ENCODE measurements at places on chromosomes 7 and 10.
A peak's percentile ranks its signal among the peaks of the same experiment; 100 is the strongest.

DNA sequence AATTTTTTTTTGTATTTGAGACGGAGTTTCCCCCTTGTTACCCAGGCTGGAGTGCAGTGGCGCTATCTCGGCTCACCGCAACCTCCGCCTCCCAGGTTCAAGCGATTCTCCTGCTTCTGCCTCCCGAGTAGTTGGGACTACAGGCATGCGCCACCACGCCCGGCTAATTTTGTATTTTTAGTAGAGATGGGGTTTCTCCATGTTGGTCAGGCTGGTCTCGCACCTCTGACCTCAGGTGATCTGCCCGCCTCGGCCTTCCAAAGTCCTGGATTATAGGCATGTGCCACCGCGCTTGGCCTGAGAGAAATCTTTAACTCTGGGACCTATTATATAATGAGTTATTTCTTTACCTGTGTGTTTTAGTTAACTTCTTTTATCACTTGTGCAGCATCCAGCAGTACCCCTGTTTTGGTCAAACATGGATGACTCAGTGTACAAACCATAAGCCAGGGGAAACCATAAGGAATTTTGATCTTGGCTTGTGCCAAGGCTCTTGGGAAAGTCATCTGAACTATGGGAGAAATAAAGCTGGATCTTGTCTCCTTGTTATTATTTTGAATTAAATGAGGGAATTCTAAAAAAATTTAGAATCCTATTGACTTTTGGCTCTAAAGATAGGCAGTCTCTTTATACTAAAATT, 23.6 kb upstream of the ZRANB1 start:
- peak; percentile 55 for DNase-seq

DNA sequence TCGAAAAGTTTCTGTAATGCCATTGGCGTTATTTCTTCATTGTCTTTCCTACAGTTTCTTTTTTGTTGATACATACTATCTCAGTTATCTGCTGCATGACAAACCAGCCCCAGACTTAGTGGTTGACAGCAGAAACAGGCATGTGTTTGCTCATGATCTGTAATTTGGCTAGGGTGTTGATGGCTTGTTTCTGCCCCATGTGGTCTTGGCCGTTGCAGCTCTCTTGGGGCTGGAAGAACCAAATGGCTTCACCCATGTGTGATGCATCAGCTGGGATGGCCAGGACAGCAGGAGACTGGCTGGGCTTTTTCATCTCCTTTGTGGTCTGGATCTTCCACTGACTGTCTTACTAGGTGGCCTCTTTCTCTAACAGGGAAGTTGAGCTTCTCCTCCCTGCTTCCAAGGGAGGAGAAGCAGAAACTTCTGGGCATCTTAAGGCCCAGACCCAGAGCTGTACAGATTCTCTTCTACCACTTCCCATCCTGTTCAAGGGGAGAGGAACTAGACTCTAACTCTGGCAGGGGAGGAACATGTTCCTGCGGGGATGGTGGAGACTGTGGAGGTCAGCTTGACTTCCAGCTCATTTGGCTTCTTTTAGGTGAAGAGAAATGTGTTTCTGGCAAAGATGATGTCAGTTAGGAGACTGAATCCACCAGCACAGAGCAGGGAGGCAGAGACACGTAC, 89.3 kb downstream of the FANK1 start:
- DNase-seq: no peak

DNA sequence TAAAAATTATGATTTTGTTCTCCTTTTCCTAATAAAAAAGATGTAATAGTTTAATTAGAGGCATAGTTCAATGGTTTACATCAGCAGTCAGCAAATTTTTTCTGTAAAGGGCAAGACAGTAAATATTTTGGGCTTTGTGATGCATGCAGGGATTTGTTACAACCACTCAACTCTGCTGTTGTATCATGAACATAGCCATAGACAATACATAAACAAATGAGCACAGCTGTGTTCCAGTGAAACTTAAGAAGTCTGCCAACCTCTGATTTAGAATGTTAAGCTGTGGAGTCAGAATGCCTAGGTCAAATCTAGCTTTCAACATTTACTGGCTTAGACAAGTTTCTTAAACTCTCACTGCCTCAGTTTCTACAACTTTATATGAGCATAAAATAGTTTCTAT, 31.6 kb downstream of the ASZ1 start:
- no peak for DNase-seq

DNA sequence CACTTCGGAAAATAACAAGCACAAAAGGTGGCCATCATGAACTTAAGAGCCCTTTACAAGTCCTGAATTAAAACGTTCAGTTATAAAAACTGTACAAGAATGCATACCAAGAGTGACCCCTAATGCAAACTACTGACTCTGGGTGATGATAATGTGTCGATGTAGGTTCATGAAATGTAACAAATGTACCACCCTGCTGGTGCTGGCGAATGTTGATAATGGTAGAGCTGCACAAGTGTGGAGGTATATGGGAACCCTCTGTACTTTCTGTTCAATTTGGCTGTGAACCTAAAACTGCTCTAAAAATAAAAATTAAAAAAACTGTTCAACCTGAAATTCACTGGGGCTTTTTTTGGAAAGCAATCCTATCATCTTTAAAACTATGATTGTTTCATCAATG, 3.3 kb downstream of the FAM133B start:
- DNase-seq: no peak

DNA sequence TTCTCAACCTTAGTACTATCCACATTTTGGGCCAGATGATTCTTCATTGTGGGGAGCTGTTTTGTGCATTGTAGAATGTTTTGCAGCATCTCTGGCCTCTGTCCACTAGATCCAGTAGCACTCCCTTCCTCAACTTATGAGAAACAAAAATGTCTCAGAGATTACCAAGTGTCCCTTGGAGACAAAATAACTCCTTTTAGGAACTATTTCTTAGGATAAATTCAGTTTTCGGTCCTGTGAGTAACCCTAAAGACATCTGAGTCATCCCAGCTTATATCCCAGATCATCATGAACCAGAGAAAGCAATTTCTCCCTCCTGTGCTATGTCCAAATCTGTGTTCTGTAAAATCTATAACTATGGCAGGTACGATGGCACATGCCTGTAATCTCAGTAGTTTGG, 266.6 kb upstream of the PHYHIPL start:
- DNase-seq: peak; percentile 26

GRCh38 chr10:91536733-91537132, 96.1 kb downstream of the PPP1R3C start:
- DNase-seq: no peak

DNA sequence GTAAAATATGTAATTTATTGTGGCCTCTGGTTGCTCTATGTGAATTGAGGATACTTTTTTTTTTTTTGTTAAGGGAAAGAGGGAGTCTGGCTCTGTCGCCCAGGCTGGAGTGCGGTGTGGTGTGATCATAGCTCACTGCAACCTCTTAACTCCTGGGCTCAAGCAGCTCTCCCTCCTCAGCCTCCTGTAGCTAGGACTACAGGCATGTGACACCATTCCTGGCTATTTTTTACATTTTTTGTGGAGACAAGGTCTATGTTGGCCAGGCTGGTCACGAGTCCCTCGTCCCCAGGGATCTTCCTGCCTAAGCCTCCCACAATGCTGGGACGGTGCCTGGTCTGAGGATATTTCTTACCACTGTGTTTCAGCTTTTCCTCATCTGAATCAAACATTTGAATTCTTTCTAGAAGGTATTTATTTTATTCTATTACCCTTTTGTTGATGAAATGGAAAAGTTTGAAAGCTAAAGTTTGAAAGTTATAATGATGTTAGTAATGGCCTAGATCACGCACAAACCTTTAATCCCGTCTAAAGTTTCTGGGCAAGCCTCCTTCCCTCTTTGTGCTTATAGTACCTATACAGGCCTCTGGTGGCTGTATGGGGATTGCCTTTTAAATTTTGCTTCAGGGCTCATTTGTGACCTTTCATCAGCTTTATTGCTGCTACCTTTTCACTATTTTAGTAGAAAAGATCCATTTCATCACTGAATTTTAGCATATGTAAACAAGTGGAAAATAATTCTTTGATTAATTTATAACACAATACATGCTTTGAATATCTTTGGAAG, 2.0 kb downstream of the IFRD1 start:
- peak; percentile 68 for DNase-seq

DNA sequence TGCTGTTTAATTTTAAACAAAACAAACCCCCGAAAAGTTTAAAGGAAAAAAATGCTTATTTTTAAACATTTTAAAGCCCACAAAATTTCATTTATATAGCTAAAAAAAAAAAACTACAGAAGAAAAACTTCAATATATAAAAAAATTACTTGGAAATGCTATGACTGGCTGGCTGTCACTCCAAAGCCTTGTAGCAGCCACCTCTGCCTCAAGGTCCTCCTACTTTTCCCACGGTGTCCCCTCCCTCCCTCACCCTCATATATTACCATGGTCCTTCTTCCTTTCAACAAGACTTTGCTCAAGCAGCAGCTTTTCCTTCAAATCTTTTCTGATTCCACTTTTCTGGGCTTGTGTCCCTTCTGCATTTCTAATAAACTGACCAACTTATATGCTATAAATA, 122.0 kb downstream of the TPK1 start:
- DNase-seq: no peak

DNA sequence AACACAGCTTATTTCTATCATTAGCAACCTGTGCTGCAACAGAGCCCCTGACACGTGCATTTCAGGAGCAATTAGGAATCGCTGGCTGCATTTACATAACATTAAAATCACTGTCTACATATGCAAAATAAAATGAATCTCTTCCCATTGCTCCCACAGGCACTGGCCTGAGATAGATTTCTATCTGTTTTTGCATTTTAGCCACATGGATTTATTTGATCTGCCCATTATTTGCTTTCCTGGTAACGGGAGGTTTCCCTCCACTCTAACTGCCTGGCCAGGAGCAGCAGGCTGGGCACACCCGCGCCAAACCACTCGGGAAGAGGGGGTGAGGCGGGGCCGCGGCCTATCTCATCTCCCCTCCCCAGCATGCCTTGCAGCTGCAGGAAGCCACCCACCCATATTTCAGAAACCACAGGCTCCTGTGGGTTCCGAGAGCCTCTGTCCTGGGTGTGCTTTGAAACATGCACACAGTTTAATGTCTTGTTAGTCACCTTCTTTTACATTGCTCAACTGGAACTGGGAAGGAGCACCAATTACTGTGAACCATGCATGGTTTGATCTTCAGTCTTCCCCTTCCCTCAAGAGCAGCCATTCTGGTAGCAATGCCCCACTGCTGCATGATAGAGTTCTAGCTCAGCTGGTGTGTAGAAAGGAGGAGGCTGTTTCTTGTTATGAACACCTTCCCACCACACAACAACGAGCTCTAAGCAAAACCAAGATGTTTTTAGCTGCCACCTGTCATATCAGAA, 37.7 kb upstream of the IKZF1 start:
- DNase-seq: no peak

DNA sequence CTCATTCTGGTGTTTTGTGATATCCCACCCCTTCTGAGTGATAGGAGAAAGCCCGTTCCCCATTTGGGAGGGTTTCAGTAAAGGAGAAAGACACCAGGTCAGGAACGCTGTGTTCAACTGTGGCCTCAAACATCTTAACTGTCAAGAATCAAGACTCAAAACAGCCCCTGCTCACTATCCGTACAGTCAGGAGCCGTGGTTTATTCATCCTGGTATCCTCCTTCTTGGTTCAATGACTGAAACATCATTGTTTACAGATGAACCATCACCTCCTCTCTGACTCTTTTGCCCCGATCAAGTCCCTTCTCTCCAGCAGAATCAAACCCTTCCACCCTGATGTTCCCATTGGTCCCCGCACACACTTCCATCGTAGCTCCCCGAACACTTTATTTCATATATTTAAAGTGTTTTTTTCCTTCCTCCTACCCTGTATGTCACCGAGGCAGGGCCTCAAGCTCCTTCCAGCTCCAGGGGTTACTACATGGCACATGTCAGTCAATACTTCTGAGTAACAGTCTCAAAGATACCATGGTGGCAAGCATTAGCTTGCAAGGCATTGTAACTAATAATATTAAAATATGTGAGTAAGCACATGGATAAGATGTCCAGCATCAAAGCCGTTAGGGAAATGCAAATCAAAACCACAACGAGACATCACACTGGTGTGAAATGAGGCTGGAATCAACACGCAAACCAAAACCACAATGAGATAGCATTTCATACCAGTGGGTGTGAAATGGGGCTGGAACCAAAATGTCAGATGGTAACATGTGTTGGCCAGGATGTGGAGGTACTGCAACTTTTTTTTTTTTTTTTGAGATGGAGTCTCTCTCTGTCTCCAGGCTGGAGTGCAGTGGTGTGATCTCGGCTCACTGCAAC, 124.7 kb upstream of the C1QL3 start:
- DNase-seq: no peak

- DNase-seq: peak; percentile 91
These were observed 186.5 kb upstream of the BET1 start for GRCh38 chr7:94190599-94191061.

- DNase-seq: no peak
These were observed 964.8 kb downstream of the SORCS3 start for GRCh38 chr10:105605918-105606317.

GRCh38 chr7:89839329-89839728, 314.9 kb upstream of the STEAP1 start:
- DNase-seq: no peak

GRCh38 chr7:43014406-43014805, 82.2 kb downstream of the MRPL32 start:
- no peak for DNase-seq

DNA sequence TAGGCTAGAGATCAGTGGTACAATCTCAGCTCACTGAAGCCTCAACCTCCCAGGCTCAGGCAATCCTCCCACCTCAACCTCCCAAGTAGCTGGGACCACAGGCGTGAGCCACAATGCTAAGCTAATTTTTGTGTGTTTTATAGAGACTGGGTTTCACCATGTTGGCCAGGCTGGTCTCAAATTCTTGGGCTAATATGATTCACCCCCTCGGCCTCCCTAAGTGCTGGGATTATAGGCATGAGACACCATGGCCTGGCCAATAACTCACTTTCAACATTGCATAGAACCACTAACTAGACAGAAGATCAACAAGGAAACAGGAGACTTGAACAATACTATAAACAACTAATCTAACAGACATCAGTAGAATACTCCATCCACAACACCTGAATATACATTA, 191.7 kb downstream of the LRRN3 start:
- no peak for DNase-seq

GRCh38 chr7:80642871-80643270, 4.4 kb downstream of the CD36 start:
- DNase-seq: no peak

DNA sequence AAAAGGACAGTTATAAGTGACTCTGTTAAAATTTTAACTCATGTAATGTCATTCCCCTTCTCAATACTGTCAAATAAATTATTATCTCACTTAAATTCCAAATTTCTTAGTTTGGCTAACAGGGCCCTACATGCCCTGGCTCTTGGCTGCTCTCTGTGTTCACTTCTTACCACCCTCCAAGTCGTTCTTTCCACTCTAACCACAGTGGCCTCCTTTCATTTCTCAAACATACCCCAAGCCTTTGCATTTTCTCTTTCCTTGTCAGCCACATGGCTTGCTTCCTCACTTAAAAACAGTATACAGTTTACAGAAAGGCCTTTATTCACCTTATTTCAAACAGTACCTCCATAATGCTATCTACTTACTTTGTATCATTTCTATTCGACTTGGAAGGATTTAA, 737.1 kb upstream of the ZWINT start:
- DNase-seq: no peak

Measured in stromal cell of bone marrow (primary cell).